Left renal pelvis (tissue), 4 donors: ENCODE measurements at places on chromosomes 2 and 18.
A peak's percentile ranks its signal among the peaks of the same experiment; 100 is the strongest.

DNA sequence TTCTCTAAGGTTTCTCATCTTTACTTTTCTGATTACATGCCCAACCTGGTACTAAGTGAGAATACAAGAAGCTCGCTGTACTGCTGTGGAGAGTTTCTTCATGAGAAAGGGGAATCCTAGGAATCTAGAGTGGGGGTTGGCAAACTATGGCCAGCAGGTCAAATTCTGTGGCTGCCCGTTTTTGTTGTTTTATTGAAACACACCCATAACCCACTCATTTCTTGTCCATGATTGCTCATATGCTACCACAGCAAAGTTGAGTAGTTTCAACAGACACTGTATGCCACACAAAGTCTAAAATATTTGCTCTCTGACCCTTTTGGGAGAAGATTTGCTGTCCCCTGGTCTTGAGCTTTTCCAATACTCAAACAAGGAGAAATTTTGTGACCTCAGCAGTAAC, 58.8 kb downstream of the C2orf74 start:
- no peak for DNase-seq

- no peak for DNase-seq
Measured at GRCh38 chr2:227932403-227932802, 61.0 kb downstream of the DAW1 start.

DNA sequence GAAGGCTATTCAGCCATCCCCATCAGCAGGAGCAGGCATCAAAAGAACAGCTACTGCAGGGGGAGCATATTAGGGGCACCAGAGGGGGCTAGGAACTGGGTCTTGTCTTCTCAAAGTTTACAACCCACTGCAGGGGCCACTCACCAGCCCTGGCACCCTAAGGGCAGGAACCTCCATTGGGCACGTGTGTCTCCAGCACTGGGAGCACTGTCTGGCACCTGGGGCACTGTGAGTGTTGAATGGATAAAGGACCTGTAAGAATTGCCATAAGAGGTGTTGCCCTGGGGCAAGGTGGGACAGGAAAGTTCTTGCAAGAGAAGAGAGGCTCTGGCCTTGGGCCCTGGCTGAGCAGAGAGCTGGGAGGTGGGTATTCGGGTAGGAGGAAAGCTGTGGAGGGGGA, 1.4 kb upstream of the STEAP3 start:
- no peak for DNase-seq

GRCh38 chr2:229445501-229446211, 174.6 kb upstream of the PID1 start:
- DNase-seq: no peak

DNA sequence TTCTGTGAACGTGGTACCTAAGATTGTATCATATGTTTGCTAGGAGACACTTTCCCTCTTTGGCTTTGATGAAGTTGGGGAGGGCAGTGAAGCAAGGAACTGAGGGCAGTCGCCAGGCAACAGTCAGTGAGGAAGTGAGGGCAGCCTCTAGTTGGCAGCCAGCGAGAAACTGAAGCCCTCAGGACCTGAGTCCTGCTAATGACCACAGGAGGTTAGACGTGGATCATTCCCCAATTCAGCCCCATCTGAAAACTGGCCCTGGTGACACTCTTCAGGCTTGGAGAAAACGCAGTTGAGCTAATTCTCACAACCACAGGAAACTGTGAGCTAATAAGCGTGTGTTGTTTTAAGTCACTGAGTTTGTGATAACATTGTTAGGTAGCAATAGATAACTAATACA, 84.5 kb upstream of the REG3G start:
- no peak for DNase-seq

- DNase-seq: no peak
Measured at GRCh38 chr2:167510071-167510759, 621.9 kb downstream of the XIRP2 start.

- no peak for DNase-seq
Measured at GRCh38 chr2:189298038-189298437, 118.5 kb upstream of the COL5A2 start.

DNA sequence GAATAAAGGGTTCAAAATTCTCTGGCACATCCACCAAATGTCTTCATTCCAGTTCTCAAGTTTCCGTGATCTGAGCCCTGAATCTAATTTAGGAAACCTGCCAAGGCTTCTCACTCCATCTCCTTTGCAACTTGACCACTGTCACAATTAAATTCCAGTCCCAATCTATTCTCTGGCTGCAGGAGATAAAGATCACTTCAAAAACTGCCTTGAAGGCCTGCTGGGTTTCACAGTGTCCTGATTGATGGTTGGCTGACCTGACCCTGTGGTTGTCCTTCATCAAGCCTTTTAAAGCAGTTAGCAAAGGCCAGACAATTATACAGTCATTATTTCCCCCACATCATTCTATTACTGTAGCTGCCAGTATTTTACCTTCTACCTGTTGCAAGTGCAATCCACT, 60.3 kb upstream of the DNAJC10 start:
- DNase-seq: no peak

GRCh38 chr2:70793450-70793849, 3.0 kb upstream of the FIGLA start:
- DNase-seq: no peak

- no peak for DNase-seq
Measured at GRCh38 chr2:135525786-135526185, 5.2 kb downstream of the ZRANB3 start.

DNA sequence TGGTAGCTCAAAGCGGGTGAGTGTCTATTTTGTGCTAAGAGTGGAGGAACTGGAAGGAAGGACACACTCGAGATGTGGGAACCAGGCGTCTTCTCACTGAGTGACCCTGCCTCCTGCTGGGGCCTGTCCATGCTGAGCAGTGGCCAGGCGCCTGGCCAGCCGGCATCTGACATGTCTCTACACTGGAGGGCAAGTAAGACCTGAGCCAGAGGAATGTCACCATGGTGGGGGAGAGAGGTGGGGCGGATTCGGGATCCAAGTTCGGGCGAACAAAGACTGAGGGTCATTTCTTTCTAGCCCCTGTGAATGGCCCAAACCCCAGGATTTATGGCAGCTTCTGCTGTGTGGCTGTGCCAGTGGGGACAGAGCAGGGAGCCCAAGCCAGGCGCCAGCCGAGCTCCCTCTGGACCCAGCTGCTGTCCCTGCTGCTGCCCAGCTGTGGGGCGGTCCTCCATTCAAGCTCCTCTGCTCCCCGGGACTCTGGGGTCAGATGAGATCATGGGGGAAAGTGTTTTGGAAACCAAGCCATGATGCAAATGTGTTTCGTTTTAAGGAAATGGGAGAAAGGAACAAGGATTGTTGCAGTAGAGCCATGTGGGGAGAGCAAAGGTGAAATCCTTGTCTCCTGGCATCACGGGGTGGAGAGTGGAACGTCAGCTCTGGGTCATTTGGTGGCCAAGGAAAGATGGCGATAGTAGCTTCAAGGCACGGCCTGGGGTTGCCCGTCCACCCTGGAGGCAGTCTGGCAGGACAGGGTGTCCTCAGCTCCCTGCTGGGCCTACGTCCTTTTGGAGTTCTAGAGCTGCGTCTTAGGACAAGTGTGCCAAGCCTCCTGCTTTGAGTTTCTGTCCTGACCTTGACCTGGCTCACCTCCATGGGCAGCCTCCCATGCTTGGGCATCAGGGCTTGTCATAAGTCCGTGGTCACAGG, 8.1 kb downstream of the ACKR3 start:
- DNase-seq: no peak

GRCh38 chr2:42566837-42567321, 1.6 kb upstream of the MTA3 start:
- no peak for DNase-seq

DNA sequence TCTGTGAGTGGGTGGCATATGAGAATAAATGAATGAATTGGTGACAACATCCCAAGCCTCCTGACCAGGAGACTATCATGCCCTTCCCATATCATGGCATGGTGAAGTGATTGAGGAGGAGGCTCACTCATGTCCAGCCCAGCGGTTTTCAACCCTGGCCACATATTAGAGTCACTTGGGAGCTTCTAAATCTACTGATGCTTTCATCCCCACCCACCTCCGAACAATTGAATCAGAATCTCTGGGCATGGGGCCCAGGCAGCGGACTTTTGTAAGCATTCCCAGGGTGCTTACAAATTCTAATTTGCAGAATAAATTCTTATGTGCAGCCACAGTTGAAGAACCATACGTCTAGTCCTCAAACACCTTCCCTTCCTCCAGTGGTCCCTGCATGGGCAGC, 81.7 kb upstream of the SEC11C start:
- no peak for DNase-seq

- DNase-seq: no peak
Measured at GRCh38 chr2:148756292-148756975, 111.9 kb downstream of the EPC2 start.

DNA sequence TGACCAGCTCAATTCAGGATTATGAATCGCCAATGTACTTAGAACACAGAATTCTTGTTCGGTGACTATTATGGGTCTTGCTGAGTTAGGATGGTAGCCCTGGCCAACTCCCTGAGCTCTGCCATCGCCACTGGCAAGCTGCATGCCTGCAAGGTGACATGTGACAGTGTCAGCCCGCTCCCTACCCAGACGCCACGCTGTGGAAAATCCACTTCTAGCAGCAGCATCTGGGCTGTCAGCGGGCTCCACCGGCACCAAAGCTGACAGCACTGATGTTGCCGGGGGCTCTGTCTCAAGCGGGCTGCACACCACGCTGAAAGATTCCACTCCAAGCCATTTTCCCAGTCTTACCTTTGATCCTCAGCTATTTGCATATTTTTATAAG, 100.7 kb downstream of the MYT1L start:
- DNase-seq: no peak

DNA sequence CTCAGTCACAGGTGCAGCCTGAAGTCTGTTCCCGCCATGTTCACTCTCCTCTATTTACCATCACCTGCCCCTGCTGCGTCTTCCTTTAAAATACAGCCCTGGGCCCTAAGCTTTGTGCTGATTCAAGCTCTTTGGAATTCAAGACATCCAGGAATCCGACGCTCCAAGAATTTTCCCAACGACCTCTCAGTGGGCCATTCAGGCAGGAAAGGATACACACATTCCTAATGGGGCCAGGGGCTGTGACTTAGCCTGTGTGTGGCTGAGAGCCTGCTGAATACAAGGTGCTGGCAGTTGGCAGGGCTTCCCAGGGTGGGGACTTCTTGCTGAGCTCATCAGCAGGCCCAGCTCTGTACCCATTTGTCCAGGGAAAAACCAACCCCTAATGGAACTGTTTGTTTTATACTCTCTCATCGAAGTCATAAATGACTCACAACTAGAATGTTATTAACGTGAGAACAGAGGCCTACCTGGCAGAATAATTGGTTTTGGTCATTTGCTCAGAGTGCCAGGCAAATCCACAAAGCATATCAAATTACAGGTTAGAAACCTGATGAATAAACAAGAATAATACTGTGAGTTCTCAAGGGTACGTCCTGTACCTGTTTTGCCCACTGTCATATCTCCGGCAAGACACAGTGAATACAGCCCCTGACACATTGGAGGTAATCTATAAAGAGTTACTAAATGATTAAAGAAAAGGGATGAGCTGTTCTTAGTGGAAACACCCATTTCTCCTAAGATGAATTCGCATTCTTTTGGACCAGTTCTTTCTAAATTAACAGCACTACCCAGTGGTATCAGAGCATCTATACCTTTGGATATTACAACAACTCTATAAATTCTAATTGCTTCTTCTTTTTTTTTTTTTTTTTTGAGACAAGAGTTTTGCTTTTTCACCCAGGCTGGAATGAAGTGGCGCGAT, 12.6 kb upstream of the KCMF1 start:
- no peak for DNase-seq

GRCh38 chr18:77107292-77107691, 25.3 kb downstream of the MBP start:
- no peak for DNase-seq

DNA sequence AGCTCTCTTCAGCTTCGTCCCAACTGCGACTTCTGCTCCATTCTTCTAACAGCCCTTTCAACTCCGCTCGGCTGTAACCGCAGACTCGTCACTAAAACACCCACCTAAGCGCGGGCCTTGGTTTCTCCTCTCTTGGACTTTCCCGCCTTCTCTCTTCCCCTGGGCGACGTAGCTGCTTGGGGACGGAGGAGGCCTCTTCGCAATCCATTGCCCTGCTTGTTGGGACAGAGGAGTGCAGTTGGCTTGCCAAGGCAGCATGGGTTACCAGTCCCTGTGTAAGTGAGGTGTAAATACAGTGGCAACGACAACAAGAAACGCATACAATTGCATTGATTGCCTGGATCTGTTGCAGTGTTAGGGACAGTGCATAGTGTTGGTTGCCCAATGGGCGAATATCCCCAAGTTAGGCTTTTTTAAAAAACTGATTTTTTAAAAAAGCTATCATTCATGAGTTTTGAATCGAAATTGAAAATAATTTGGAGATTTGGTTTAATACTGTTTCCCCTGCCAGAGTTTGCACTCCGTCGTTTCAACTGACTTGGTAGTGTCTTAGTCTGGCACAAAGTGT, 484 bp upstream of the DARS1 start:
- no peak for DNase-seq

- DNase-seq: no peak
Measured at GRCh38 chr2:169900686-169901085, 73.4 kb downstream of the UBR3 start.

- no peak for DNase-seq
Measured at GRCh38 chr2:143296089-143296488, 166.9 kb downstream of the ARHGAP15 start.

GRCh38 chr2:39696838-39697237, 31.1 kb downstream of the TMEM178A start:
- peak; percentile 47 for DNase-seq

GRCh38 chr2:39743269-39743776, 35.7 kb downstream of the THUMPD2 start:
- DNase-seq: no peak

DNA sequence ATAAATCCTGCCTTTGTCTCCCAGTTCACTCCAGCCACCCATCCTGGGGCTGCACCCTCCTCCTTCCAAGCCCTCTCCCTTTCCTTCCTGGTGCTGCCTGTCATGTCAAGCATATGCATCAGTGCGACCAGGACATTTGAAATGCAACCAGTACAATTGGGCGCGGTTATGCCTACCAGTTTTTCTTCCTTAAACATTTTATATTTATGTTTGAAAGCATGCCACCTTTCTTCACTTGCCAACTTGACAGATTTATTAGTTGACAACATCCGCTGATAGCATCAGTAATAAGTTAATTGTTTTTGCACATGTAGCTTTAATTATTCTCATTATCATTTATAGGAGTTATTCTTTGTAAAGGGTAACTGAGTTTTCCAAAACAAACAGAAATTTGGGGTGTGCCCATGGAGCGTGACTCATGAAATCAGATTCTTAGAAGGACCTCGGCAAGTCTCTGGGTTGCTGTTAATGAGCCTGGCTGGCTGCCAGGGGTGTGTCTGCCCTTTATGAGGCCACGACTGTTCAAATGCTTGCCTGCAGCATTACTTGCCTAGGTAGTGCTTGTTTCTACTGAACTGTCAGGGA, 32.8 kb upstream of the IL1B start:
- peak; percentile 36 for DNase-seq

- DNase-seq: no peak
Measured at GRCh38 chr2:222904557-222905258, 43.9 kb downstream of the ACSL3 start.

DNA sequence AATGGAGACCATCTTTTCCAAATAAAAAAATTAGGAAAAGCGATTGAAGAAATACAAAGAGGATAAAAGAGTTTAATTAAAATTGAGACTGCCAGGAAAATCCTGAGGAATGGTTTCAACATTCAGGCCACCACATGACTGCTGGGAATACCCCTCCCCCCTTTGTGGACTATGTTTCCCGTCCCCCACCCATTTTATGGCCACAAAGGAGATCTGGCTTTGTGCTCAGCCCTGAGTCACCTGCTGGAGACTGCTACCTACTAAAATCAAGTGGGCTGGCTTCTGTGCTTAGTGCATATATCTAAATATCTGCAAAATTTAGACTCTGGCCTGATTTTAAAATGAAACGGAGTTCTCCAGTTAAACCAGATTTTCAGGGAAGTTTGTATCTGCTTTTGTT, 10.1 kb downstream of the RND3 start:
- DNase-seq: no peak
